ENCODE measurements at places on chromosomes 7 and 10. TPM values are rescaled to one million over a fixed set of nuclear protein-coding genes. Genes with fewer than 3 reads are reported as not detected.

GDF2 gene
- not detected for total RNA-seq

CFAP46 gene
- 0.94 TPM for total RNA-seq

SLC35G1 gene
- total RNA-seq, result 2.8 TPM

GPR15LG gene
- not detected for total RNA-seq

ADO gene
- 19.5 TPM for total RNA-seq

WAC gene
- 98.9 TPM for total RNA-seq

LAMB1 gene
- total RNA-seq, result 55.1 TPM

ZC3HAV1L gene
- 3.2 TPM for total RNA-seq

LRRD1 gene
- total RNA-seq, result 0.43 TPM

TACC2 gene
- total RNA-seq, result 282 TPM

GSTO2 gene
- total RNA-seq, result 0.67 TPM

TAF5 gene
- 1.4 TPM for total RNA-seq

HMX3 gene
- not detected for total RNA-seq

TFR2 gene
- 0.13 TPM for total RNA-seq

ASAH2 gene
- 1.9 TPM for total RNA-seq

ICA1 gene
- total RNA-seq, result 76.0 TPM

SPOCK2 gene
- 7.5 TPM for total RNA-seq

DNA sequence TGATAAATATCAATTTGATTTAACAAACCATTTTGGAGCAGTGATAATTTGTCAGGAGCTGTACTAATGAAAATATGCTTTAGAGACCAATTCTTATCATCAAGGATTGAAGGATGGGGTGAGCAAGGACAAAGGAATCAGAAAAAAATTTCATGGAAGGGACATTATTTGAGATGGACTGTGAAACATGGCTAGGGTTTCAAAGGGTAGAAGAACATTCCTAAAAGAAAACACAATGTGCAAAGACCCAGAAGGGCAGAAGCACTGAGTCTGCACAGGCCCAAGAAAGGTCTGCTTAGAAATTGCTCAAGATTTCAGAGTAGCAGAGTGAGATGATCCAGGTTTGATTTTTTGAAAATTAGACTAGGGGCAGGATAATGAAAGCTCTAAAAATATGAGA lies 174.5 kb downstream of the LRRN3 start:
- DNase-seq, result no peak

GRCh38 chr7:6379886-6380285 lies 67.9 kb downstream of the DAGLB start:
- no peak for DNase-seq

- no peak for DNase-seq
Measured at GRCh38 chr7:93108003-93108402, 9.8 kb downstream of the SAMD9 start.

DNA sequence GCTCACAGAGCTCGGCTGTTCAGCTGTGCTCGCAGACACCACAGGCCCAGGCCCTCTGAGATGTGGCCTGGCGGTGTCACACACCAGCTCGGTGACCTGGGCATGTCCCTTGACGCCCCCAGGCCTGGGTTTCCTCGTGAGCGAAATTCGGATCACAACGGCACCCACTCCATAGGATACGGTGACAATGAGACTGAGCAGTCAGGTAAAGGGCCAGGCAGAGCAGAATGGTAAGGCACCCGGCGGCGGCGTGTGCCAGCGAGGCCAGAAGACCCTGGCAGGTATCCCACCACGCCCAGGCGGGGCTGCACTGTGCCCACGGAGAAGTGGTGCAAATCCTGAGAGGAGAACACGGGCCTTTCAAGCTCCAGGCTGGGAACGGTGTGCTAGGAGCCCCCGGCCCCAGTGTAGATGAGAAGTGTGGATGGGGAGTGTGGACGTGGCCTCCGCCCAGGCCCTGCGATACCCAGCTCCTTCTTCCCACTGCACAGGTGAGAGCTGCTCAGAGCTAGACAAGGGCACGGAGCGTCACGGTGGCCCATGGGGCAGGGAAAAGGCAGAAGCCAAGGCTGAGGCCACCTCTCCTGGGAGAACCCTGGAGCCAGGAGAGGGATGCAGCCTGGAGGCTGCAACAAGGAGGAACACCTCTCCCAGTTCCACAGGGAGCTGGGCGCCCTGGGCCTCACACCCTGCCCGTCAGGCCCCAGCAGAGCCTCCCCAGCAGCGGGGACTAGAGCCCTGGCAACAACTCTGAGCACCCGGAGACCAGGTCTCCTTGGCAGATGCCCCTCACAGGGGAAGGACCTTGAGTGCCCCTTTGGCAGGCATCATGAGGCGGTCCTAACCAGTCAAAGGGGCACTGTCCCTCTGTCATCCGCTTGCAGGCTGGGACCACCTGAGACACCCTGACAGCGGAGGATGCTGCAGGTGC lies 219.1 kb downstream of the MAD1L1 start:
- DNase-seq, result peak; percentile 69

DNA sequence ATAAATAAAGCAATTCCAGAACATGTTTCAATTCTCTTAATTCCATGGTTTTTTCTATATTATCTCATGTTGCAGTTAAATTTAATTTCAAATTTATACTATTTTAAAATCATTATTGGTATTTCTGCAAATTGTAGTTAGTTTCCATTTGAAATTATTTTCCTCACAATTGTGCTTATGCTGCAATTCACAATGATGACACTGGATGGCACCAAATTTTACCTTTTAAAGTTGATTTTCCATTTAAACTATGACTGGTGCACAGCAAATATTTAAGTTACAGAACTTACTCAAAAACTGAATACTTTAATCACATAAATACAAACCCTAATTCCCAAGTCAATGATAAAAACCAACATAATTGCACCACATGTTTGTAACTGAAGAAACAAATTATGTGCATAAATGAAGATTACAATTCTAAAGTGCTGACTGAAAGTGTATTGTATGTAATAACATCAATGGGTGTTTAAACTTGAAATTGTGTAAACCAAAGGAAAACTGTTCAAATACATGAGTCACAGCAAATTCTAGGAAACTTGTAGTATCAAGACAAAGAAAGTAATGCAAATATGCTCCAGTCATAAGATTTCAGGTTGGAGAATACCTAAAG lies 75.3 kb upstream of the AASS start:
- DNase-seq, result no peak

GRCh38 chr10:101840102-101840684 lies 3.4 kb downstream of the KCNIP2 start:
- DNase-seq, result no peak

DNA sequence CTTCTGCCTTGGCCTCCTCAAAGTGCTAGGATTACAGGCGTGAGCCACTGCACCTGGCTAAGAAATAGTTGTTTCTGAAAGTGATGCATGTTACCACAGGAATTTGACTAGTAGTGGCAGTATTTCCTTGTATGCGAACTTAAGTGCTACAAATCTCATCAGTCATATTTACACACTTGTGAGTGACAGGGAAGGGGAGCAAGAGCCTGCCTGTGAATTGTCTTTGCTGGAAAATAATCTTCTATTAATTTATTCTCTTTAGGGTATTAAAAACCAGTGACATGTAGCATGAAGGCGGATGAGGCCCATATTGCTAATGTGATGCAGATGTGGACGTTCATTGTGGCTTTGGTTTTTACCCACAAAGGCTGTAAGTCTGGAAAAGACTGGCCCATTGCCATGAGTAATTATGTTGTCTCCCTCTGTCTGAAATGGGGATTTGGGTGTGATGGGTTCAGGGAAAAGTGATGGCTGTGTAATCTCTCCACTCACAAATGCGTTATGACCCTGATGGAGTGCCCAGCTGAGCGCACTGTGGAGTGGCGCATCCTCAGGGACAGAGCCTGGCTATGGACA lies 97.6 kb downstream of the CCNY start:
- DNase-seq, result no peak

DNA sequence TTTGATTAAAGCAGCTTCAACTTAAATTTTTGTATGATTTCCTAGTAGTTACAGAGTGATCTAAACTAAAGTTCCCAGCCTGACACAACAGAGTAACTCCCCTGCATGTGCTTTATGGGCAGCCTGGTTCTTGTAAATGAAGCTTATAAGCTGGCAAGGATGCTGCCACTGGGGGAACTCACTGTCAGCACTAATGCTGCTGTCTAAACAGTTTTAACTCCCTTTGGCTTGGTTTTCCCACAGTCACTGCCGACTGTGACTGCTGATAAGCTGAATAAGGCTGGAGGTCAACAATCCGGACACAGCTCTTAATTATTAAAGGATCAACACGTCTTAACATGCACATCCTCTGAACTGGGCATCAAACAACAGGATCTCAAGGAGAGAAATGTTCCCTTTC lies 130.1 kb downstream of the OTUD1 start:
- DNase-seq, result no peak

- DNase-seq, result no peak
Measured at GRCh38 chr7:138713191-138713590, 12.0 kb upstream of the SVOPL start.

GRCh38 chr10:44005788-44006099 lies 357.1 kb upstream of the ZNF32 start:
- no peak for DNase-seq

DNA sequence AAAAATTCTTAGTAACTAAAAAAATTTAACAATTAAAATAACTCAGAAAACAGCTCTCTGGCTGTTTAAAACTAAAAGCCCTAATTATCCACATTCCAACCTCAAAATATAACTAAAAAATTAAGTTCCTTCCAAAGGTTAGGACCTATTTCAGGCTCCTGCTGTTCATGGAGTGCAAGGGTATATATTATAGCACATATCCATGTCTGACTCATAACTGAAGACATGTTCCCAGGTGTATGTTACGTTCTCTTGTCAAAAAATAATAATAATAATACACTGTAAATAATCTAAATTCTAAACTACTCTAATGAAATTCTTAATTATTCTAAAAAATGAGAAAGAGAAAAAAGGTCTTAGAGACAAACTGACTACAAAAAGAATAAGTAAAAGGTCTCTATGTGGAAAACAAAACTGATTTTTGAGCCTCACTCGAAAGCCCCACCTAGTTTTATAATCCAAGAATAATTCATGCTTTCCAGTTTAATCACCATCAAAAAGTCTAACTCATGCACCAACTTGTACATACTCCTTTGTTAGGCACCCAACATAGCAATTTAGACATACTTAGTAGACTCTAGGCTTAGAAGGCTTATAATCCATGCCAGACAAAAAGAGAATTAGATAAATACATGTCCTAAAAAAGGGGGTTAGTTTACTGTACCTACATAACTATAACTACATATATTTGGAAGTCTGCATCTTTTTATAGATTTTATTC lies 171.4 kb downstream of the KMT2E start:
- no peak for DNase-seq

- no peak for DNase-seq
Measured at GRCh38 chr7:39606941-39607340, 16.4 kb upstream of the RALA start.

DNA sequence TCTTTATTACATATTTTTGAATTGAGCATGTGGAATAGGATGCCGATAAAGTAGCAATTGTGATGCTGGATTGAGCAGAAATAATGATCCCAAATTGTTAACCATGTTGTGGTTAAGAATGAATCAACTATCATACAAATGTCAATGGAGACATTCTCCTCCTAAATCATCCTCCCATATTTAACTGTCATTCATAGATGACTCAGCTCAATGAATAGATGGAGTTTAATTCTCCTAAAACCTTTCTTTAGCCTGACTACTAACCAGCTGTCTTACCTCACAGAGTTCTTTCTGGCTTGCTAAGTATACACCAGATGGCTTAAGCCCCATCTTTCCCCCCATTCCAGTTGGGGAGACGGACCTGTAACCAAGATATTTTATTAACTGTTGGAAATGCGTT lies 23.4 kb upstream of the NPS start:
- DNase-seq, result no peak

DNA sequence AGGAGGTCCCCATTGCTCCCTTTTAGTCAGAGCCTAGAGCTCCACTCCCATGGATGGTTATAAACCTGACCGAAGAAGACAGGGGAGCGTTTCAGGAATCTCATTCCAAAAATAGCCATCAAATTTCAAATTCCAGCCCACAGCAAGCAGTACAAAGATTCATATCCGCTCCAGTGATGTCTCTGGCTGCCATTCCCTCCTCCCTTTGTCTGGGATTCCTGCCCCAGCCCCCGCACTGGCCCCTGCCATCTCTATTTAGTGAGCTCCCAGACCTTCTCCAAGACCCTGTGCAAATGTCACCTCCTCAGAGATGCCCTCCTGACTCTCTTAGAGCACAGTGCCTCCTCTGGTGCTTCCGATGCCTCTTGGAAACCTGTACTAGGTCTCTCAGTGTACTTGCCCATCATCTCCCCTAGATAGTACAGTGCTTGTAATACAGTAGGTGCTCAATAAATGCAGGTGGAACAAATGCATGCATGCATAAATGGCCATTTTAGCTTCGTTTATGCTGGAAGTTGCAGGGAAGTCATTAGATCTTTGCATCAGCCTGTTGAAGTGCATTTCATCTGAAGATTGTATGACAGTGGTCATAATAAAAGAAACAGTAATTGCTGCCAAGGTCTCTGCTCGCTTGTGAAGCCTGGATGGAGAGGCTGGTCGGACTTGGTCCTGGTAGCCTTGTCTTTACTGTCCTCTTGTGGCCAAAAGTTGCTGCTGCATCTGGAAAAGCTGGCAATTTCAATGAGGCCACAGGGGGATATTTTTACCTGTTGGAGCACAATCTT lies 32.0 kb upstream of the HABP2 start:
- no peak for DNase-seq

GRCh38 chr7:117127585-117128168 lies 174.4 kb downstream of the ST7 start:
- DNase-seq, result no peak

- DNase-seq, result no peak
Measured at GRCh38 chr7:132489776-132490237, 86.5 kb downstream of the PLXNA4 start.

DNA sequence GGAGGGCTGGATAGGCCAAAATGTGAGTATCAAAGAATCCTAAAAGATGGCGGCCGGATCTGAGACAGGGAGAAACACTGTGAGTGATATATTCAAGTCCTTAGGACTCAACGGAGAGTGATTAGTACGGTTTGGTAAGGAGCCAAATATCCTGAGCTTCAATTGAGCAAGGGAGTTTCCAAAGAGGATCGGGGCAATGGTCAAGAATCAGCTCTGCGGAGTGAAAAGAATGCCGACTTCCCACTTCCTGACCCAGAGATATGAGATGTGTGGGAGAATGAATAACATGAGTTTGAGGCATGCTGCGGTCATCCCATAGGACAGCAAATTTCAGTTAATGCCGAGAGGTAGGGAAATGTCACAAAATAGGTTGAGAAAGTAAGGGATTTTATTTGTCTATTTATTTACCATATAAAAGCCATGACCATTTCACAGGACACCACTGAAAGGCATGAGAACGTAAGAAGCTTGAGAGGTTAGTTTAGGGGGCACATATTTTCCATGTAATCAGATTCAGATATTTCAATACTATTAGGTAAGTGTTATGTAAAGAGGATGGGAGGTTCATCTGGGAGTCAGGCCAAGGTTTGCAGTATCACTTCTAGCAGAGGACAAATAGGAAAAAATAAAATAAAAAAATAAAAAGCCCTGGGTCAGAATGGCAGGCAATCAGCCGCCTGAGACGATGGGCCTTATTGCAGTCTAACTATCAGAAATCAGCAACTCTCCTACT lies 165.6 kb downstream of the HGF start:
- DNase-seq, result no peak

DNA sequence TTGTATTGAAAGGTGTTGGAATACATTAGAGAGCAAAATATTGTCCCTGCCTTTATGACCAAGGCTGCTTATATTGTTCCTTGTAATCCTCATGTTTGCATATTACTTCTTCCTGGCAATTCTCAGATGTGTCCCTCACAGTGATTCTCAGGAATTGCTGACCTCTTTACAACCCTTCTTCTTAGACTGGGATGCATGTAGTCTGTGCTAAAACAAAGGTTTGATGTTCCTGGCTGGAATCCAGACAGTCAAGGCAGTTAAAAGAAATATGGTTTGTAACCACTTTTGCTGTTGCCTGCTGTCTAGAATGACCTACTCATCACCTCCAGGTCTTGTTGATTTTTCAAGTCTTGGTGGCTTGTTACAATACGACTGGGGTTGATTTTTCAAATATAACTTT lies 367.6 kb downstream of the HGF start:
- DNase-seq, result no peak
